ENCODE measurements at places on chromosomes 5 and 9. TPM values are rescaled to one million over a fixed set of nuclear protein-coding genes. Genes with fewer than 3 reads are reported as not detected.

- no peak for DNase-seq
These were observed 186.1 kb upstream of the PRLR start for GRCh38 chr5:35416217-35416988.

DNA sequence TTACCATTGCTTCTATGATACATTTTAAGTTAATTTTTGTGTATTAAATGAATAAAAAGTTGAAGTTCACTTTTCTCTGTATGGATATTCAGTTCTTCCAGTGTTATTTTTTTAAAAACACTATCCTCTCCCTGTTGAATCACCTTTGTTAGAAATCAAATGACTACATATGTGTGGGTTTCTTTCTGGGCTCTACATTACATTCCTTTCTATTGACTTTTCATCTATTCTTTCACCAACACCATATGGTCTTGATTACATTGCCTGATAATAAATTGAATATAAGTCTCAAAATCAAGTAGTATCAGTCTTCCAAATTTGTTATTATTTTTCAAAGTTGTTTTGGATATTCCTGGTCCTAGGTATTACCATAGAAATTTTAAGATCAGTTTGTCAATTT is 7.3 kb upstream of the RASEF start:
- DNase-seq = no peak

The THBS4 gene
- total RNA-seq = 0.80 TPM

DNA sequence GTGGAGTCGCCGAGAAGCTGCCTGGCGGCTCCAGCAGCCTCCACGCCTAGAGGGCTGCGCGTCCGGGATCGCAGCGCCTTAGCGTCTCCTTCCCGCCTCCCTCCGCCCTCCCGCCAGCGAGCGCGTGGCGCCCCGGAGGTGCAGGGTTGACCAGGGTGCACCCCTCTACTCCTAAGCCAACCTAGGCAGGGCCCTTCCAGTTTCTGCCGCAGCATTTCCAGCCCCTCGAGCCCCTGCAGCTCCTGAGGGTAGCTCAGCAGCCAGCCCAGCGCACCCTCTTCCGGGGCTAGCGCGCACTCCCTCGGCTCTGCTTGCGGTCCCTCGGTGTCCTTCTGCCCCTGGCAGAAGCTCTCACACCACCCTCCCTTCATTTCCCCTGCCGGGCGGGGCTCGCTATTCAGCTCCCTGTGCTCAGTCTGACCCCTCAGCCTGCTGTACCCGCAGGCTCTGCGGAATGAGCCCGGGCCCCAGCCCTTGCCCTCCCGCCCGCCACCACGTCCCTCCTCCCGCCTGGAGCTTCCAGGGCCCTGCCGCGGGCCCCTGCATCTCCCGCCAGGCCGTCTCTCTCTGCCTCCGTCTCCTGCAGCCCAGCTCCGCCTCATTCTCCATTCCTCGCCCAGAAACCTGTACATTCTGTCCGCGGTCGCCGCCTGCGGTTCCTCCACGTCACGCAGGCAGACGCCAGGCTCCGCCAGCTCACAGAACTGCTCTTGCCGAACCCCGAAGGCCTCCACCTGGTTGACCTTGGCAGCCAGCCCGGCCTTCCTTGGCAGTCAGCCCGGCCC is 61.8 kb downstream of the SPATA31C2 start:
- no peak for DNase-seq

The KCTD16 gene
- total RNA-seq = not detected

The FUT7 gene
- total RNA-seq = 8.2 TPM

The TOR1A gene
- 30.3 TPM for total RNA-seq

DNA sequence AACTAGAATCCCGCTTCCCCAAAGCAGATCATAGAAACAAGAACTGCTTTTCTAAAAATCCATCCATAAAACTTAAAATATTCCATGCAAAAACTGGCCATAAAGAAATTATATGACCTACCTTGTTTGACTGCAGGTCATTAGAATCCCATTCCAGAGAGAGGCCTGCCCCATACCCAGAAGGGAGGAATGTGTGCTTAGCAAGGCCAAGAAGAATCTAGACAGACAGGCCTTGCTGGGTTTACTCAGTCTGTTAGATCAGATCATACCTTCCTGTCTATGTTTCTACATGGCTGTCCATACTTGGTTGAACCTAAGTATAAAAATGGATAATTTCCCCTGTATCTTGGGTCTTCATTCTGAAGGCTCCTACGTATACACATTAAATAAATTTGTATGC is 358.8 kb upstream of the TRPC7 start:
- no peak for DNase-seq

DNA sequence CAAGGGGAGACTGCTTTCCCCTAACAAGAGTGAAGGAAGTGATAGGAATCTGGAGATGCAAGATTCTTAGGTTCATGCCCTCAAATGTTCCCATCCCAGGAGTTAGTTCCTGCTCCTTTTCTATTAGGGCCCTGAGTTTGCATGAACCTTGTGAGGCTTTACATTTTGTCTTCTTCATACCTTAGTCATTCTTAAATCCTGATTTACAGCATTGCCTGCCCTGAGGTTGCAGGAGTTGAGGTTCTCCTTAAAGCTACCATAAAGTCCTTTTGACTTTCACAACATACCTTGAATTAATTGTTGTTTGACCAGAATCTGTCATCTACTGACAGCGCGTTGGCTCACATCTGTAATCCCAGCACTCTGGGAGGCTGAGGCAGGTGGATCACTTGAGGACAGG is 151.5 kb upstream of the ABCA1 start:
- DNase-seq = no peak

DNA sequence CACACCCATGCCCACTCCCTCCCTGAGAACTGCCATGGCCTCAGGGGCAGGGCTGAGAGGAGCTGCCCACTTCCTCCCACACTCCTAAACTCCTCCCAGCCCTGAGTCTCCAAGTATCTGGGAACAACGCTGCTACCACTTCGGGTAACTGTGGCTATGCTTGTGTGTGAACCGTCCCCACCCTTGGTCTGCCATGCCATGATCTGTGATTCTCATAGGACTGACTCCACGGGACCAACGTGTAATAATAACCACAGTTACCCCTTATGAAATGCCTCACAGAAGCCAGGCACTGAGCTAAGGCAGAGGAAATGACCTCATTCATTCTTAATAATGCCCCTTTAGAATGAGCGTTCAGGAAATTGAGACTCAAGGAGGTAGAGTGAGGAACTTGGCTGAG is 103.9 kb upstream of the SMIM23 start:
- no peak for DNase-seq

The OR4F3 gene
- total RNA-seq = not detected

DNA sequence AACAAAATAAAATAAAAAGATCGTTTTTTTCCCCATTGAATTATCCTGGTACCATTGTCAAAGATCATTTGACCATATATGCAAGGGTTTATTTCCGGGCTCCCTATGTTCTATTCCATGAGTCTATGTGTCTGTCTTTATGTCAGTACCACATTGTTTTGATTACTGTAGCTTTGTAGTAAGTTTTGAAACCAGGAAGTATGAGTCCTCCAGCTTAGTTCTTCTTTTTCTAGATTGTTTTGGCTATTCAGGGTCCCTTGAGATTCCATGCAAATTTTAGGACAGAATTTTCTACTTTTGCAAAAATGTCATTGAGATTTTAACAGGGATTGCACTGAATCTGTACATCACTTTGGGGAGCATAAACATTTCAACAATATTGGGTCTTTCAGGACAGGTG is 18.7 kb upstream of the EEIG1 start:
- DNase-seq = peak; percentile 47

DNA sequence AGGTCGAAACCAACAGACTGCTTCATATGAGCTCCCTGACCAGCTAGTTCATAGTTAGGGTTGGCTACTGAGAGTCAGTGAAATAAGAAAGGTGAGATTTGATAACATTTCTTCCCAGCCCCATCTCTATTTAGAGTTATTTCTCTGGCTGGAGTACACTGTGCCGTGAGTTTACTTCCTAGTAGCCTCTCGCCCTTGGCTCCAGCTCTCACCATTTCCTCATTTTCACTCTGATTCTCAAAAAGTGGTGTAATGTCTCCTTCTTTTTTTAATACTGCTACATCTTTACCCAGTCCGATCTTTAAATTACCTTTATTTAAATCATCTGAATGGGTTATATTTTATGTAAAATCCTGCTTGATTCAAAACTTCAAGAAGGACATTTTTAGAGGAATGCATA is 100.4 kb upstream of the FAM174A start:
- DNase-seq = no peak

DNA sequence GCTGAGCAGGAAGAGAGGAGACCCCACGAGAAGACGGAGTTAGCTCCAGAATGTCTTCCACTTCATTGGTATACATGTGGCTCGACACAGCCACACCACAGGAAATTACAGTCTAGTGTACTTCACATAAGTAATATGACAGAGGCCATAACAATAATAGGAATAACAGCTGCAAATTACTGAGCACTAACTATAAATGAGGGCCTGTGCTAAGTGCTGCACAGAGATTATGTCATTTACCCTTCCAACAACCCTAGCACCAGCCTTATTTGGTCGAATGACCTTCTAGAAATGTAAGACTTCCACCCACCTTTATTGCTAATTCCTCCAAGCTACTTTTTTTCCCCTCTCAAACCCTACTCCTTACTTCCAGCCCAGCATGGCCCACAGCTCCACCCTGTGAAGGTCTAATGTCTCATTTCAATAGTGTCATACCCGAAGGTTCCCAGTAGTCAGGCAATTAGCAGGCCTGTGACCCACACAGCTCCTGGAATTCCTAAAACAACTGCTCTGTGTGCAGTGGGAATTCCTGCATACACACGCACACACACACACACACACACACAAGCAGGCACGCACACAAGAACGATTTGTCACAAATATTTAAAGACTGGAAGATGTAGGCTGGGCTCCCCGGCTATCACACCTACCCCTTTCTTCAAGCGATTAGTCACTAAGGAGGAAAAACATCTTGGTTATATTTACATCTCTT is 134.5 kb downstream of the FRMD3 start:
- DNase-seq = no peak

The SPINK7 gene
- not detected for total RNA-seq

DNA sequence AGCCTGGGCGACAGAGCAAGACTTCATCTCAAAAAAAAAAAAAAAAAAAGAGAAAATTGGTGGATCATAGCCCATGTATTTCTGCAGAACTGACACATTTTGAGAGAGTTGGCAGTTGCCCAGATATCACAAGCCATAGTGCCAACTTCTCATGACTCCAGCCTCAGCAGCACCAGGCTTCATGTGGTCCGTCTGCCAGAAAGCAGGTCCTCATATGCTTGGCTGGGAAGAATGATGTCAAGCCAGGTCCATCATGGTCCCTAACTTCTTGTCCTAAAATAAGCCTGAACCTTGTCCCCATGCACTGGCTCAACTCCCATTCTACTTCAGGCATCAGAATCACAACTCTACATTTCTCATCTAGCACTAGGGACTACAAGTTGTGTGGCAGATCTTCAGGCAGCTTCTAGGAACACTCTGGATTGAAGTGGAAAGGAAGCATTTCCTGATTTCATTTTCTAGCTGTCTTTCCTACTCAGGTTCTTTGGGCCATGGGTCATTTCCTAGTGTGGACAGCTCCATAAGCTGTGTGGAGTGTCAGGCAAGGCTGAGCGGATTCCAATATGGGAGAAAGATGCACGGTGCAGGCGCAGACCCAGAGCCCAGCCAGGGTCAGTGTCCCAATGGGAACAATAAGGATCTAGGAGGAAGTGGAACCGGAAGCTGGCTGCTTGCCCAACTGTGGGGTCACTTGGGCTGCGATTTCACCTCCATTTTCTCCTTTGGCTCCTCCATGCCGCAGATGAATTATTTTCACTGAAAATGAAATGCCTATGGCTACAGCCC is 90.1 kb downstream of the LMNB1 start:
- DNase-seq = no peak

The CAMK2A gene
- not detected for total RNA-seq

- DNase-seq = no peak
These were observed 86.8 kb downstream of the PTPRD start for GRCh38 chr9:10525972-10526371.

The RMND5B gene
- total RNA-seq = 52.7 TPM

DNA sequence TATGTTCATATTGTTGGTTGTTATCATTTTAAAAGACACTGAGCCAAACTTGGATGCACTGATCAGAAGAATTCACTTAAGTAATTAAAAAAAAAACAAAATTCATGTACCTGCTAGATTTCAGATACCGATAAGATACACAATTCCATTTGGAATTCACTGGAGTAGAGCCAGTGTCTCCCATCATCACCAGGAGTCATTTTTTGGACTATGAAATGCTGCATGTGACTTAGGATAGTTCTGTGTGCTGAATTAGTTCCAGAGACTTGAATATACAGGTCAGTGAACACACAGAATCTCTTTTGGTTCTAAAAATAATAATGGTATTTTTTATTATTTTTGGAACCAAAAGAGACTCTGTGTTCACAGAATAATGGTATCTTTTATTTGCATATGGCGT is 482.6 kb upstream of the PIK3R1 start:
- DNase-seq = no peak

DNA sequence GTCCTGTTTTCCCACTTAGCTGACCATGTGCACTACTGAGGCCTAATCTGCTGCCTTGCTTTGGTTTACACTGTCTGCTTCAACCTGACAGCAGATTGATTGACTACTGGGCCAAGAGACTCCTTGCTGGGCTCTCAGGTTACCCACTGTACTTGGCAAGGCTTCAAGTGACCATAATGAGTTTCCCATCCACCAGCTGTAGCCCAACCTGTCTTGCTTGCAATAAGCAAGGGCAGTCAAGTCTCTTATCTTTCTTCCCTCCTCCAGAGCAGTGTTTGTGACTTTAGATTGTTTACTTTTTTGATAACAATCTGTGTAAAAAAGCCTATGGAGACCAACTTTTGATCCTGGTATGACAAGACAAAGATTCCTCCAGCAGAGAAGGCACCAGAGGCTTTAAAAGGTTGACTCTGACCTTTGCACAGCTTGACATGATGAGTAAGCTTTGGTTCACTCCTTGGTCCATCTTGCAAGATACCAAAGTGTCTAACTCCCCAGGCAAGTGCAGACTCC is 912.3 kb upstream of the SEMA6A start:
- DNase-seq = no peak

DNA sequence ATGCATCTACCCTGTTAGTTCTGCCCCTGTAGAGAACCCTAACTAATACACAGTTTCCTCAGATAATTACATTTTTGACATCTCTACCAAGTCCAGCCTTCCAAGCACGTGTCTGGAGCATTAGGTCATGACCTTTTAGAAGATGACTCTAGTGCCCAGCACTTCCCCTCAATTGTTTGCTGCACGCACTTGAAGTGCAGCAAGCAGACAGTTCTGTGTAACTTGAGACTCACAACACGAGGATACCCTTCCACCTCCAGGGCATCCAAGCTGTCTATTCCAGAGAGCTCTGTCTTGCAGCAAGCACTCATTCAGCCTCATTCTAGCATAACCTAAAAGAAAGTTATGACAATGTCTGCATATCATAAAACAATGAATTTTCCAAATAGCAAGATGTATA is 1410.5 kb upstream of the CDH18 start:
- DNase-seq = no peak

DNA sequence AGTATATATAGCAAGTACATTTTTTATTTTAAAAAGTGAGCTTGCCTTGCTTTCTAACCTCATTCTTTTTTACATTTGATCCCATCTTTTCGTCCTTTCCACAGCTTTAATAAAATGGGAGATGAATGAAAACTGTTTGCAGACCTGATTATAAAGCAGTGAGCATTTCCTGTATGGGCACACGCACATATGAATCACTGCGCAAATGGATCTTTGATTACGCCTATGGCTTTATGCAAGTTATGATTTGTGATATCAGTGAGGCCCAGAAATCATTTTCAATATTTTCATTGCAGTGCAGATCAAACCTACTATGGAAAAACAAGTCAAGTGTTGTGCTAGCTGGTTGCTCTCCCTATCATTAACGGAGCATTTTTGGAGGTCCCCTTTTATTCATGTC is 1073.0 kb downstream of the MAT2B start:
- no peak for DNase-seq

Measured in B cell (primary cell).